Tongue (tissue), 3 donors: ENCODE measurements at places on chromosomes 1 and 21. TPM values are rescaled to one million over a fixed set of nuclear protein-coding genes. Genes with fewer than 3 reads are reported as not detected.

- DNase-seq: peak; percentile 69
Observed at GRCh38 chr1:52665006-52665941, 32.3 kb downstream of the SHISAL2A start.

DNA sequence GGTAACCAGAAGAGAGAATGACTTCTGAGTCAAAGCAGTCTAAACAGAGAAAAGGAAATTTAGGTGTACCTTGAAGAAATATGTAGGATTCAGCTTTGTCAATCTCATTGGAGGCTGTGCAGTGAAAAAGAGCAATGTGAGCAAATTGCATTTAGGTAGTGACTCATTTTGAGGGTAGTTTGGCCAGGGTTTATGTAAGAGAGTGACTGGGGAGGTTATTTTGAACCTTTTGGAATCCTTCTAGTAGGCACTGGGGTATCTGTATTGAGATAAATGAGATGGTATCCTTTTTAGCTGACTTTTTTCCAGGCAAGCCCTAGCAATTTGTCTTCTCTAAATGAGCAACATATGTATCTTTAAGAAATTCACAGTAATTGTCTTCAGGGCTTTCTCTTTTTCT lies 95.9 kb downstream of the DISP1 start:
- no peak for DNase-seq

- no peak for DNase-seq
Observed at GRCh38 chr1:157472056-157472701, 80.1 kb downstream of the FCRL5 start.

- no peak for DNase-seq
Observed at GRCh38 chr1:49240709-49241221, 464.1 kb upstream of the BEND5 start.

DNA sequence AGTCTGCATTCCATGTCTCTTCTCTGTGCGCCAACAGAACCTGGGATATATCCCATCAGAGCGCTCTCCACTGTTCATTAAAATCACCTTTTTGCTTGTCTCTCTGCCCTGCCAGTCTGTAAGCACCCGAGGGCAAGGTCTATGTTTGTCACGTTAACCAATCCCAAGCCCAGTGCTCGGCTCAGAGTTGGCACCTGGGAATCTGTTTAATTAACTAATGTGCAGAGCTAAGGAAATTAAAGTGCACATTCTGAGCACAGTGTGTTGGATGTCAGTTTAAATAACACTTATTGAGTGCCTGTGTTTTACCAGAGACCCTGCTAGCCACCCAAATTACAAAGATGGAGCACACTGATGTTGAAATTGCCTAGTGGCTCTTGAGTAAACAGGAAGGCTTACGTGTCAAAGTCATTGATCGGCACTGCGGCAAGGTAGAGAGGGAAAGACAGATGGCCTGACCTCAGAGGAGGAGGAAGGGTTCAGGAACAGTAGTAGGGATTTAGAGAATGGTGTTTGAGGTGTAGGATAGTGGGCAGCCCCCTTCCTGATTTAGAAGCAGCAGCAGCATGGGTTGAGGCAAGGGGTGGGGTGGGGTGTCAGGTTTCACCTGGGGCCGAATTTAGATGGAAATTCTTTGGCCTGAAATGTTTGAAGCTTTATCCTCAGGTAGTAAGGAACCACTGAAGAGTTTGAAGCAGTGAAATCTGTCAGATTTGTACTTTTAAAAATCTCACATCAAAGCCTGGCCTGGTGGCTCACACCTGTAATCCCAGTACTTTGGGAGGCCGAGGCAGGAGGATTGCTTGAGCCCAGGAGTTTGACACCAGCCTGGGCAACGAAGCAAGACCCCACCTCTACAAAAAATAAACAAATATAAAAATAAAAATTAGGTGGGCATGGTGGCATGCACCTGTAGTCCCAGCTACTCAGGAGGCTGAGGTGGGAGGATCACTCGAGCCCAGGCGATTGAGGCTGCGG lies 7.7 kb downstream of the ARMH1 start:
- DNase-seq: no peak

DNA sequence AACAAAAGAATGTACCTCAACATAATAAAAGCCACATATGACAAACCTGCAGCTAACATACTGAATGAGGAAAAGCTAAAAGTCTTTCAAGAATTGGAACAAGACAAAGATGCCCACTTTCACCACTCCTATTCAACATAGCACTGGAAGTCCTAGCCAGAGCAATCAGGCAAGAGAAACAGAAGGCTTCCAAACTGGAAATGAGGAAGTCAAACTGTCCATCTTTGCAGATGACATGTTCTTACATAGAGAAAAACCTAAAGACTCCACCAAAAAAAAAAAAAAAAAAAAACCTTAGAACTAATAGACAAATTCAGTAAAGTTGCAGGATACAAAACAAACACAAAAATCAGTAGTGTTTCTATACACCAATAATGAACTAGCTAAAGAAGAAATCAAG lies 20.2 kb downstream of the NSL1 start:
- no peak for DNase-seq

DNA sequence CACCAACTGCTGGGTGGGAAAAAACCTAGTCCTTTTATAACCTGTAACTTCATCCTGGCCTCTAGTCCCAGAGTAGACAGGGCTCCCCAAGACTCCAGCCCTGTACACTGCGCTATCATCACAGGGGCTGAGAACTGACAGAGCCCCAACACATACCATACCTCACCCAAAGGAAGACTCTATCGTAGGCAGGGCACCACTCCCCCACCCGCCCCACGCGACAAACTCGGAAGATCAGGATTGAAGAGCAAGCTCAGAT lies 15.8 kb downstream of the INPP5B start:
- DNase-seq: no peak

DNA sequence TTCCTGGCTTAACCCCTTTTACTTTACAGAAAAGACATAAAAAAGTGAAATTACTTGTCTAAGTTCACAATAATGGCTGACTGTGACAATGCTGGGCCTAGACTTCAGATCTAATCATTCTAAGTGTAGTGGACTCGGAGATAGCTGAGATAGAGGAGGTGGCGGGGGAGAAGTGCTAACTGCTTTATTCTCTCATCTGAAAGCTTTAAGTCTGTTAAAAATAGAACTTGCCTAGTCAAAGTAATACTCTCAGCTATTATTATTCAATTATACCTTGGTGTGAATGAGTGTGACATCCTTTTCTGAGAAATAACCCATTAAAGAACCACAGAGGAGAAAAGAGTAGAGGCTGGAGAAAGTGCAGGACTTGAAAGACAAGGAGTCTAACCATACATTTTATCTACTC lies 96.1 kb upstream of the OLIG2 start:
- no peak for DNase-seq

- no peak for DNase-seq
Observed at GRCh38 chr1:27887215-27888021, 15.1 kb downstream of the THEMIS2 start.

Gene TCHHL1
- not detected for total RNA-seq

Gene FCER1G
- 4.4 TPM for total RNA-seq

Gene FAM167B
- total RNA-seq: 0.31 TPM

Gene NTMT2
- not detected for total RNA-seq
